ENCODE measurements at places on chromosomes 7 and 10. TPM values are rescaled to one million over a fixed set of nuclear protein-coding genes. Genes with fewer than 3 reads are reported as not detected.

DNA sequence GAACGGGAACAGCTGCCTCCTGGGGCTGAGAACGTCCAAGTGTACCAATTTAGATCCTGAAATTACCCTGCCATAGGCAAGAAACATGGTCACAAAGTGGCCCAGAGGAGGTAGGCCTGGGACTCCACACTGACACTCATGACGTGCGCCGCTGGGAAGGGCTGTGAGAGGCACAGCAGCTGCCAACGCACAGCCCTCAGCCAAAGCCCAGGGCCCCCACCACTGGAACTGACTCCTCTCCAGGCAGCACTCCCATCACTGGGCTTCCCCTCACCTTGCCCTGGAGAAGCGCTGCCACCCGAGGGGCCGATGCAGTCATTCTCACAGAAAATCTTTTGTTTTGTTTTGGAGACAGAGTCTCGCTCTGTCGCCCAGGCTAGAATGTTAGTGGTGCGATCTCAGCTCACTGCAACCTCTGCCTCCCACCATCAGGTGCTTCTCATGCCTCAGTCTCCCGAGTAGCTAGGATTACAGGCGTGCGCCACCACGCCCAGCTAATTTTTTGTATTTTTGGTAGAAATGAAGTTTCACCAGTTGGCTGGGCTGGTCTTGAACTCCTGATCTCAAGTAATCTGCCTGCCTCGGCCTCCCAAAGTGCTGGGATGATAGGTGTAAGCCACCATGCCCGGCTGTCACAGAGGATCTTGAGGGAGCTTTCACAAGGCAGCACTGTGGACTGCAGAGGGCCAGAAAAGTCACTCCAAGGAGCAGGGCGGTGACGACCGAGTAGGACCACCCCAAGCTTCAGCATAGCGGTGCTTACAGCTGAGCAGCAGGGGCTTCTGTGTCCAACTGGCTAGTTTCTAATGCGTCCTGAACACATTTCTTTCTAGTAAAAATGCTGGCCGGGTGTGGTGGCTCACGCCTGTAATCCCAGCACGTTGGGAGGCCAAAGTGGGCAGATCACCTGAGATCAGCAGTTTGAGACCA lies 13.5 kb downstream of the GUSB start:
- DNase-seq: no peak

The HOXA7 gene
- total RNA-seq: not detected

DNA sequence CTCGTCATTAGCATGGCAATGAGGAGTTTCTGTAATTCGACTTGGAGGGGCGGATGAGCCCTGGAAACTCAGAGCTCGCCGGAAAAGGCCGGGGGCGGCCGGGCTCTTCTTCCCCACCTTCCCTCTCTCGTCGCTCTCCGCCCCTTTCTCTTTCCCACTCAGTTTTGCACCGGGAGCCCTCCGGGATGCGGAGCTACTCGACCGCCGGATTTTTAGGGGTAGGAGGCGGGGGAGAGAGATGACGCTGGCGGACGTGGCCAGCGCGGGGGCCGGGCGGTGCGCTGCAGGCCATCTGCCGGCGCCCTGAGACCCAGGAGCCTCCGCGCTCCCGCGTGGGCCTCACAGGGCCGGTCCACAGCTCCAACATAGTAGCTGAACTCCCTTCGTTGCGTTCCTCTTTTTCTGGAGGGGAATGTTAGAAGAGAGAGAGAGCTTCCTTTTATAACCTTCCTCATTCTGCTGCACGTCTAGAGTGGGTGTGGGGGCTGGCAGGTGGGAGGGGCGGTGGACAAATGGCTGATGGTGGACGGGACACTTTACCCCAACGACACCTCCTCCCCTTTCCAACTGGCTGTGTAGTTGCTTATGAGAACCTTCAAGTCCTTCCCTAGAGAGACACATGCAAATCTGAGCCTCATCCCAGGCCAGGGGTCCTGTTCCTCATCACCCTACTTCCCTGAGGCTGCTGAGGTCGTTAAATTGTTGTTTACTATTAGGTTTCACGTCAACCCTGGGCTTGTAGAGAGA lies 1.1 kb upstream of the HOXA1 start:
- no peak for DNase-seq

The TAS2R5 gene
- 0.82 TPM for total RNA-seq

The NAT16 gene
- total RNA-seq: 0.82 TPM

- DNase-seq: no peak
Observed at GRCh38 chr10:132362151-132362611, 30.2 kb downstream of the LRRC27 start.

GRCh38 chr10:85791818-85792532 lies 574.6 kb downstream of the GRID1 start:
- DNase-seq: no peak

DNA sequence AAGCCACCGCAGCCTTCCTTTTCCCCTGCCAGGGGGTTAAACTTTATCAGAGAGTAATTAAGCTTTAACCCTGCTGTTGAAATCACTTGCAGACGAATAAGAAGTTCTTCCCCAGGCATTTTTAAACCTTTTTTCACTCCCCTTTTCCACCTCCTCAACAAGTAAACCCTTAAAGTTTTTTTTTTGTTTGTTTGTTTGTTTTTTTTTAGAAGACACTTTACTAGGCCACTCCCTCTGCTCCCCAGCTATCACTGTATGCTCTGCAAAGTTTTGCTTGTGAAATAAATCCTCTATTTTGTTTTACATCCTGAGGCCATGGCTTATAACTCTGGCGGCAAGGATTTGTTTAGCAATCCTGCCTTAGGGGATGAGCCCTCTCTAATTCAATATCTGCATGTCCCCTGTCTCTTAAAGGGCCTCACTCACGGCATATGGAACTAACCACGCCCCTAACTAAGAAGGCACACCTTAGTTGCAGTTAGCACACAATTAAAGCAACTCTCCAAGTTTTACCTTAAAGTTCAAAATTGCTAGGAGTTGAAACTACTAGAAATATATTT lies 1354.7 kb upstream of the LRRTM3 start:
- no peak for DNase-seq

The AUTS2 gene
- 71.3 TPM for total RNA-seq

DNA sequence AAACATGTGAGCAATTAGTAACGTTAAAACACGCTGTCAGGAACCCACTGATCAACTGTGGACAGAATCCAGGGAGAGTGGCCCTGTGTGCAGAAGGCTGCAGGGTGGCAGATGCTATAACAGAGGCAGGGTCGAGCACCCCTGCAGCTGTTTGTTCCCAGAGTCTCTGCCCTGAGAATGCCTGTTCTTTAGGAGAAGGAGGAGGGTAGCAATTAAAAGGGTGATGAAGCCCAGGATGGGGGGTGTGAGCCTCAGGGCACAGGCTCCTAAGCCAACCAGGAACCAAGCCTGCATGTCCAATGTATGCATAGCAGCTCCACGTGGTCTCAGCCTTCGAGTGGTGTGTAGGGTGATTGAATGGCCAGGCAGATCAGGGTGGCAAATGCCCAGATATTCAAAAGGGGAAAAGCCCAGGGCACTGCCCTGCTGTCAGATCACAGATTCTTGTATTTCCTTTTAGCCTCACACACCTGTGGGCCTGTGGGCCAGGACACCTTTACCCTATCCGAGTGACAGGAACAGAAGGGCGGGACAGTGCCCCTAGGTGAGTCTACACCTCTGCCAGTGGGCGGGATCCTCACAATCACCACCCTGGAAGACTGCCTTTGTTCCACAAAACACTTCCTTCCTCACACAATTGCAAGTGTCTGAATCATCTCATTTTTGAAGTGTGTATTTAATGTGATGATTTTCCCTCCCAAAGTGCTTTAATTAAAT lies 7.3 kb downstream of the WDFY4 start:
- DNase-seq: no peak

The SFTPA2 gene
- not detected for total RNA-seq

The FAM24B gene
- 2.9 TPM for total RNA-seq

DNA sequence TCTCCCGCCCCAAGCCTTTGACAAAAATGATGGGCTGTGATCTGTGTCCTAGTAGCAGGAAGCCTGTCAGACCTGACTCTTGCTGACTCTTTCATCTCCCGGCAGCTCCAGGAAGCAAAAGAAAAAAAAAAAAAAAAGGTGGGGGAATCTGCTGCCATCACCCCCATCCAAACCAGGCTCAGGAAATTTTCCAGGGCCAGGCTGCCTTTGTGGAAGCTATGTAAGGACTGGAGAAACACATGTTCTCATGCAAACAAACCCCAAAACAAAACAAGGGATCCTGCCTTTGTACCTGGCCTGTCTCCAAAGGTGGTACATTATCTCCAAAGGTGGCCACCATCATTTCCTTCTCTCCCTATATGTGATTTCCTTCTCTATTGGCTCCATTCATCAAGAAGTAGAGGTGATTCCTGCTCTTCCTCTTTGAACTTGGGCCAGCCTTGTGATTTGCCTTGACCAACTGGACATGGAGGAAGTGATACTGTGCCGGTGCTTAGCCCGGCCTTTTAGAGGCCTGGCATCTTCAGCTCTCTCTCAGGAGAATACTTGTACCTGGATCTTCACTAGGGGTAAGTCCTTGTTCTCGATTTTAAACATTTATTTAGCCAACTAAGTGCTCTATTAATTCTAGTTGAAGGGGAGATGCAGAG lies 192.2 kb upstream of the SVIL start:
- no peak for DNase-seq

- DNase-seq: no peak
Observed at GRCh38 chr10:132477066-132477397, 60.6 kb upstream of the INPP5A start.

The LRRC18 gene
- total RNA-seq: not detected

Measured in frontal cortex (tissue), 4 donors.